ENCODE measurements at places on chromosomes 2 and 18.

- DNase-seq = peak; percentile 49
These were observed 13.1 kb upstream of the CATIP start for GRCh38 chr2:218343591-218343990.

- no peak for DNase-seq
These were observed 331.9 kb downstream of the LRRTM1 start for GRCh38 chr2:79972661-79973060.

GRCh38 chr2:62435720-62436119 lies 70.3 kb downstream of the TMEM17 start:
- no peak for DNase-seq

- no peak for DNase-seq
These were observed 44.9 kb downstream of the NCKAP5 start for GRCh38 chr2:133523406-133523805.

DNA sequence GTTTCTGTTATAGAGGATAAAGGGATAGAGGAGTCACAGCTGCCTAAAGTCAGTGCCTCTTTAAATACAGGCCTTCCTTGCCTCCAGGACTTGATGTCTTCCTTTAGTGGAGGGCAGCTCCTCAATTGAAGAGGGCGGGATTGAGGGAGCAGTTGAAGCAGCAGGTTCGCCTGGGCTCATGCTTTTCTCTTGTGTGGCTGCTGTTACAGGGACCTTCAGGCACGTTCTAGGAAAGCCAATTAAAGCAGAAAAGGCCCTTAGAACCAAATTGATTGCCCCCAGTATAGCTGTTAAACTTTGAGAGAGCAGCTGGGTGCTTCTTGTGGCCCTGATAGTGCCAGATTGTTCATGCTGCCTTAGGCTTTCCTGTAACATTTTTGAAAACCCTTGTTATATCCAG lies 42.0 kb upstream of the LTBP1 start:
- no peak for DNase-seq

- no peak for DNase-seq
These were observed 98.4 kb downstream of the UNC80 start for GRCh38 chr2:209870067-209870466.

DNA sequence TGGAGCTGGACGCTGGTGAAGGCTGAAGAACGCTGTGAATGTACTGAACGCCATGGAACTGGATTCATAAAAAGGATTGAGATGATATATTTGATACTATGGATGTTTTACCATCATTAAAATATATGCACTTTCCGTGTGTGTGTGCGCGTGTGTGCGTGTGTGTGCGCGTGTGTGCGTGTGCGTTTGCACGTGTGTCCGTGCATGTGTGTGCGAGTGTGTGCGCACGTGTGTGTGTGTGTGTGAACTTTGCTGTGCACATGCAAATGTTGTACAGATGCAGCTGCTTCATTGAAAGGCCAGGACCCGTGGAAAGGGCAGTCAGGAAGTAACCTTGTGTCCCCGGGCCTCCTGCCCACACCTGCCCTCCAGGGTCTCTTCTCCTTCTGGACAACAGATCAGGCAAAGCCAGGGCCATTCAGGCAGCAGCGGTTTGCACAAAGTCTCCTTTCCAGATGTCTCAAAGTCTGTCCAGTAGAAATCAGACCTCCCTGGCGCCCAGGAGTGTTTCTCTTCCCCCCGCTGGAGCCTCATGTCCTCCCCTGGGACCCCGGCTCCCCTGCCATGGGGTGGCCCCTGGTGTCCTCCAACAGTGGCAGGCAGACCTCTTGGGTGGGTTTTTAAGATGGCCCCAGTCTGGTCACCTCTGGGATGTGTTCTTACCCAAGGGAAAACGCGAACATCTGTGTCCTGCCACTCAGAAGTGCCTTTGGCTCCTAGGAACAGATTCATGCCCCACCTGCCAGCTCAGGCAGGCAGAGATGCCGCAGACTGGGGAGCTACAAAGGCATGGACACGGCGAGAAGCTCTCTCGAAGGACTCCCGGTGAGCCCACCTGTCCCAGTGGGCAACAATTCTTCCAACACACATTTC lies 86.1 kb upstream of the GPC1 start:
- DNase-seq = no peak

GRCh38 chr2:207727261-207727660 lies 15.8 kb downstream of the CCNYL1 start:
- DNase-seq = peak; percentile 39

DNA sequence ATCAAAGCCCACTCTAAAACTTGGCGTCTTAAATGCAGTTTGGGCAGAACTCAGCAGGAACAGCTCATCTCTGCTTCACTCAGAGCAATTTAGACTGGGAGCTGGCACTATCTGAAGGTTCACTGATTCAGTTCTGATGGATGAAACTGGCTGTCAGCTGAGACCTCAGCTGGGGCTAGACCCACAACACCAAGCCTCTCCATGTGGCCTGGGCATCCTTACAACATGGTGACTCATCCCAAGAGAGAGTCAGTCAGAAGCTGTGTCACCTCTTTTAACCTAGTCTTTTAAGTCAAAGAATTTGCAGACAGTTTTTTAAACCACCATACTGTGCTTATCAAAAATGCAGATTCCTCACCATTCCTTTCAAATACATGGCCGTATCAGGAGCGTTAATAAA lies 62.6 kb upstream of the ZNF397 start:
- peak; percentile 73 for DNase-seq

All from EL (cell line).